NCI-H1694 (cell line): ENCODE measurements at places on chromosomes 6 and 20.

DNA sequence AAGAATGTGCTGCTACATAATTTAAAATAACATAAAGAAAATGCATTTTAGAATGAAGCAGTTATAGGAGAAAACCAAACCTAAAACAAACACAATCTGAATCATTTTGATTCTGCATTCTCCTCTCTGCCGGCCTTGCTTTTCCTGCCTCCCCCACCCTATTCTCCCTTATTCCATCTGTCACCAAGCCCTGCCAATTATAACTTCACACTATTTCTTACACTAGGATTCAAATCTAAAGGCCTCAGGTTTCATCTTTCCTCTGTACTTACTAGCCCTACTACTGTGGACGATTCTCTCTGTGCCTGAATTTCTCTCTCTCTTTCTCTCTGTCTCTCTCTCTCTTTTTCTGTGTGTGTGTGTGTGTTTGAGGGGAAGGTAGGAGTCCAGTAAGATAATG lies 18.7 kb upstream of the PRIM2 start:
- peak; percentile 30 for DNase-seq

DNA sequence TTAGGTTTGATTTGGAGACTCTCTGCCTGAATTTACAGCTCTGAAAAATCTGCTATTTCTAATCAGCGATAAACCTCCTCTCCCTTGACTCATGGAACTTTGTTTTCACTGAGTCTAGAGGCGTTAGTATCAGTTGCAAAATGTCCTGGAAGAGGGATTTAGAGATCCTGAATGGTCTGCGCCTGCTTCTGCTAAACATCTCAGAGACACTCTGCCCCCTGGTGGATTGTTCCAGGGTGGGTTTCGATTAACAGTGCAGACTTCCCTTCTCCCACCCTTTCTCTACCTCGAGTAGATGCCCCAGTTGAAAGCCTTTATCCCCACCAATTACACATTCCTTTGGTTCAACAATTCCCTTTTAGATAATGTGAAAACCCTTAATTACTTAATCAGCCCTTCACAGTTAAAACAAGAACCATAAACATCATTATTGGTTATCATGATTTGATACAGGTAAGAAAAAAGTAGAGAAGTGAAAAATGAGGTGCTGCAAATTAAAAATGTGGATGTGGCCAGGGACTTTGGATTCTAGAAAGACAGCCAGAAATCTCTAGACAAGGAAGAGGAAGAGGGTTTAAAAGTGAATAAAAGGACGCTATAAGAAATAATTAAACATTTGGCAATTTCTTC lies 5.5 kb downstream of the HTR1B start:
- peak; percentile 30 for DNase-seq

GRCh38 chr6:163188746-163189145 lies 225.8 kb upstream of the QKI start:
- no peak for DNase-seq

GRCh38 chr20:17298751-17299150 lies 71.9 kb downstream of the PCSK2 start:
- DNase-seq, result no peak

DNA sequence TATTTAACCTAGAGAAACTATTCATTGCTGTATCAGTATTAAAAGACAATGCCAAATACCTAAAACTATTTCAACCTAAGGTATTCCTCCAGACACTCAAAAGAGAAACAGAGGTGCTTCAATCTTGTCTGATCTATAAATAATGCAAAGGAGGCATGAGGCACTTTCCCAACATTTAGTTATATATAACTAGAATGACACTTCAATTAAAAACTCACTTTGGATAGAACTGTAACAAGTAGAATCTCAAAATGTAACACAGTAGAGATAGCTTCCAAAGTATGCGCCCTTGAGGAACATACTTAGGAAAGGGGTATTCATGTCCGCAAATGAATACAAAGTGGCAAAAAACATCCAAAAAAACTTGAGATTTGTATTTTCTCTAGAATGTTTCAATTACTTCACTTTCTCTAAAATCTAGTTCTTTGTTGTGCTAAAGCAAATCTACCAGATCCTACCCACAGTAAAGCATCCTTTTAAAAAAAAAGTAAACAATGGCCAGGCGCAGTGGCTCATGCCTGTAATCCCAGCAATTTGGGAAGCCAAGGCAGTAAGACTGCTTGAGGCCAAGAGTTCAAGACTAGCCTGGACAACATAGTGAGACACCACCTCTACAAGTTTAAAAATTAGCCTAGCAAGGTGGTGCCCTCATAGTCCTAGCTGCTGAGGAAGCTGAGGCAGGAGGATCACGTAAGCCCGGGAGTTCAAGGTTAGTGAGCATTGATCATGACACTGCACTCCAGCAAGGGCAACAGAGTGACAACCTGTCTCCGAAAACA lies 10.3 kb downstream of the SYNCRIP start:
- no peak for DNase-seq
